ENCODE measurements at places on chromosomes 7 and 10.

DNA sequence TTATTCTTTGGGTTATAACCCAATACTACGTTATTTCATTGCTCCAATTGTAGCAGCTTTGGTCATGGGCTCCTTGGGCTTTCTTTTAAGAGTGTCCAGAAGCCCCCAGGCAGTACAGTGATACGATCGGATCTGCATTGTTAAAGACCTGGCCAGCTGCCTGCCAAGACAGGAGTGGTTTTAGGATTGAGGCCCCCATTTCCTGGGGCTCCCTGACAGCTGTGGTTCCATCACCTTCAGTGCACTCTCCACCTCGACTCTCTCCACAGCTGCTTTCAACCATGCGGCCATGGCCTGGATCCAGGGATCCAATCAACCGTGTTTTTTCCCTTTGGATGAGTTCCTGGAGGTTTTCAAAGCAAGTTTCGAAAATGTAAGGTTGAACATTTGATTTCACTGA is 123.4 kb upstream of the BTBD16 start:
- no peak for DNase-seq

DNA sequence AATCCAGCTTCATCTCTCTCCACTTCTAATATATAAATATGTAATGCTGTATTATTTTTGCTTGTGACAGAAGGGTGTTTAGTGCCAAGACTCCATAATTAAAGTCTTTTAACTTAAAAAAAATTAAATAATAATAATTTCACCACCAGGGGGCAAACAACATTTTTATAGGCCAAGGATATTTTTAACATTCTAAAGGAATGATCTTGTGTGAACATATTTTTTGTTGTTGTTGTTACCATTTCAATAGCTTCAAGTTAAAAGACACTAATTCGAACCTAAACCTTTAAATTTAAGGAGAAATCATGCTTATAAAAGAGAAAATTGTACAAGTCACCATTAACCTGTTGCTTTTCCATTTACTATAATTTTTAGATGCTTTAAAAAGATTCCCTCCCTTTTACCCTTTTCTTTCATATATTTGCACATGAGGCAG is 7.5 kb upstream of the DNAJC1 start:
- no peak for DNase-seq

- no peak for DNase-seq
These were observed 1135.2 kb downstream of the CNTNAP2 start for GRCh38 chr7:147251751-147252325.

- no peak for DNase-seq
These were observed 715.0 kb upstream of the NRP1 start for GRCh38 chr10:34049469-34049868.

GRCh38 chr7:32048970-32049491 is 21.2 kb downstream of the PDE1C start:
- DNase-seq: no peak

GRCh38 chr10:116989439-116989838 is 15.5 kb downstream of the SHTN1 start:
- DNase-seq: no peak

GRCh38 chr10:89337484-89337883 is 9.7 kb downstream of the IFIT3 start:
- no peak for DNase-seq

- no peak for DNase-seq
These were observed 42.4 kb downstream of the TPST1 start for GRCh38 chr7:66247380-66248078.

DNA sequence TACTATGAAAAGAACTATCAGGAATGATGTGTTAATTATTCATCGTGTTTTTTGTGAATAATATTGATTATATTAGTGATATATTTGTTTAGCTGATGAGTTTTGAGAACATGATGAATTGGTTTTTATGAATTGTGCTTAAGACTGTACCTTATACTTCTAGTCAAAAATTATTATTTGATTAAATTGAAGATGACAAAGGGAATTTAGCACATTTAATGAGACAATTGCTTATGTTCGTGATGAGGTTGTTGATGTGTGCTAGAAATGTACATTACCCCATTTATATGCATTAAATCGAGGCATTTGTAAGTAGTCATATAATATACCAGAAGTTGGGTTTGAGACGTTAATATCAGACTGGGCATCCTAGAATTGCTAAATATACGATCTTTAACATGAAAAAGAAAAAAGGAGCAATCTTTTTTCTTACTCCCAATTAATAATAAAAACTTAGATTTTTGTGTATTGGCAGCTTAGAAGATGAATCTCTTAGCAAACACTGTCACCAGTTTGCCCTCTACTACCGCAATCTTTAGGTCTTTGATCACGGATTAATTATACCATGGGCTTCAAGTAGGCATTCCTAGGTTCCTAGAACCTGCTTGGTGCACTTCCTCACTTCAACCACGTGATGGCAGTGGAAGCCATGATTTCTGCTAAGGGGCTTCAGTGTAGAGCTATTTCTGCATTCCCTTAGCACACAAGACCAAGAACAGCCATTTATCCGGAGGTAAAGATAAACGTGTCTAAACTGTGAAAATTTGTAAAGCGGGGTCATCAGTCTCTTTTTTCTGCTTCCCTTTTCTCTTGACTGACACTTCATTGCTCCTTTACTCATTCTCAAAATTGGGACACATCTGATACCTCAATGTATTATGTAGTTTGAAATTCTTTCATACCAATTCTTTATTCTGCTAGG is 1.6 kb downstream of the KLHDC10 start:
- DNase-seq: peak; percentile 44

- no peak for DNase-seq
These were observed 65.3 kb downstream of the HOXA1 start for GRCh38 chr7:27030393-27031050.

GRCh38 chr7:4861227-4861626 is 603 bp downstream of the PAPOLB start:
- DNase-seq: no peak

DNA sequence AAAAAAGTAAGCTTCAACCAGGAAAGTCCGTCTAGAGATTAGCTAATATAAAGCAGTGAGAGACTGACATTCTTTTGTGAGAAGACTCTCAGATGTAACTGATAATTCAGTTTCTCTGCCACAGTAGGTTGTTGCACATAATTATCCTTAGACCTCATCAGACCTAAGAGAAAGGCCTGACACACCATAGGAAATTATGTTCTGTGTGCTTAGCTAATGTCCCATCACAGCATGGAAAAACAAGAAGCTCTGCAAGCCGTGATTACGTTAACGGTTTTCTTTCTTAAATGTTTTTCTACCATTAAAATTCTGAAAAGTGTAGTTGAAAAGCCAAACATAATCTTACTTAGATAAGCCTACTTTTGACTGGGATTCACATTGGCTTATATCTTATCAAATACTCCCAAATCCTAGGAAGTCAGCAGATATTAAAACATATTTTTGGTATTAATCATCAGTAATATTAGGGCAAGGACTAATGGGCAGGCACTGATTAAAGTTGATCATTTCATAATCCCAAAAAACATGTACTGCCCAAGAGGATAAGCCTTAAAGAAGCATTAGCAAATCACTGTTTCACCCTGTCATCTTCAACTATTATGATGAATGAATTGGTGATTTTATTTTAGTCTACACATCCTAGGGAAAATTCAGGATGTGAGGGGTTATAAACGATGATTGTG is 5.2 kb downstream of the CSTF2T start:
- DNase-seq: no peak

- DNase-seq: no peak
These were observed 135.7 kb downstream of the INHBA start for GRCh38 chr7:41567031-41567730.

GRCh38 chr7:8114175-8114574 is 145.6 kb downstream of the GLCCI1 start:
- no peak for DNase-seq

DNA sequence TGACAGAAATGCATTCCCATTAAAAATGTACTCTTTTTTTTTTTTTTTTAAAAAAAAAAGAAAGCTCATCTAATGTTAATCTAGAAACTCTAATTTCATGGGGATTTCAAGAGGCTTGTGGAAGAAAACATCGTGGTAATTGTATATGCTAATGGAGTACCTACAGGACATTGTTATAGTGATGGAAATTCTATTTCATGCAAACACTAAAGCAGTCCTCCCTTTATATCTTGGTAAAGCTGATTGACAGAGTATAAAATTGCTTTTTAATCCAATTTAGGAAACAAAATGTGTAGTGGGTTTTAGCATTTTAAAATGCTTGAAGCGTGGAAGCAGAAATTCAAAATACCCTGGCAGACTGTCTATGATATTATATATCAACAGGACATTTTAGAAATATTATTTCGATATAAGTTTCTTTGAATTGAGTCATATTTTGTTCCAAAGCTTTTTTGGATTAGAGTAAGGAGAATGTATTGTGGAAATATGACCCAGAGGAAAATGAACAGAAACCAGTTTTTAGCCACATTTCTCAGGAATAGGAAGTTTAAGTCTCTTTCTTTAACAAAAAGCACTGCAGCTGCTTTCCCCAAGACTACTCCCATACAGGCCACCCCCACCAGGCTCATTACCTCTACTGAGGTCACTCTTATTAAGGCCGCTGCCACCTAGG is 121.9 kb downstream of the WNT2 start:
- no peak for DNase-seq

DNA sequence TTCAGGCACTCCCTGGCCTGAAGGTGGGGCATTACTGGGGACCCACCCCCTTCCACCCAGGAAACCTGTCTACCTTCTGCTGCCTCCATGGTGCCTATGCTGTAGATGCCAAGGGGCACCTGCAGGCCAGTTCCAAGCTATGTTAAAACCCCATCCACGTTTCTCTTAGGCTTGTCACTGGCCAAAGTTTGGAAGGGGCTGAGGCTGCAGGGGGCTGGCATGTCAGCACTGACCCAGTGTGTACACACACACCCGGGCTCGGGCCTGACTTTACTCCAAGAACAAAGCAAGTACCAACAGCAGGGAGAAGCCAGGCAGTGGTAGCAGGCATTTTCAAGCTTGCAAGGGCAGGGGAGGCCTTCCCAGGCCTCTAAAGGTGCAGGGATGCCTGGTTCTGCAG is 53.8 kb upstream of the PCDH15 start:
- DNase-seq: no peak

- DNase-seq: no peak
These were observed 10.0 kb upstream of the FAM53B start for GRCh38 chr10:124754227-124754626.

DNA sequence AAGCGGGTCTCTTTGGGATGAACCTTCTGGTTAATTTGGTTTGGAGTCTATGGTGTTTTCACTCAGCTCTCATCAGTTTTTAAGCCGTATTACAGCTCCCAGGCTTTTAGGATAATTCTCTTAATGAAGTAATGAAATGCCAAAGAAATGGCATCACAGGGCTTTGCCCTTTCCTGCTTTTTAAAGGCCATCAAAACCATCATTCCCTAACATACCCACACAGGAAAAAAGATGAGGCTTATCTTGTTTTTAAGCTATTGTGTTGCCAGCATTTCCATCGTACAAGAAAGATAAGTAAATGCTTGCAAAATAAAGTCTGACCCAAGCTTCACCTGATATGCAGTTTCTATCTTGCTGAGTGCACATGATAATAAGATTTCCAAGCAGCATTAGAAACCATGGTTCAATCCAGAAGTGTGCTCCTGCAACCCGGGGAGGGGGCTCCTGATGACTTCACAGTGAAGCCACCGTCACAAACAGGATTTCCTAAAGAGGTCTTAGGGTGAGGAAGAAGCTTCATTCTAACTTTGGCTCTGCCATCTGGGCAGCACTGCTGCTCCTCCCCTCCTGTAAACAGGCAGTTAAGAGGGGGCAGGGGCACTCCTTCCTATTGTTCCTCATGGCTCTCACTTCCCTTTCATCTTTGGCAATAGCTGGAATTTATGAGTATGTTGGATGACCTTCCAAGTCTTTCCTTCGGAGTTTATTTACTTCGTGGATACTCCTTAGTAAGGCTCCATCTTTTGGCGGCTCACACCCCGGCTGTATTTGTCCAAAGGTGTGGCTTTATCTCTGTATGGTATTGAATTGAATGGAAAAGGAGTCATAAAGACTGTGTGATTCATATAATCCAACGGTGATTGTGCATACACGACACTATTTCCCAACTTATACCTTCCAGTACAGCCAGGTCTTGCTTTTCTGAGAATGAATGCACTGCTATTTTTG is 55.2 kb upstream of the FAM133B start:
- DNase-seq: no peak

- DNase-seq: no peak
These were observed 47.3 kb upstream of the CAPZA2 start for GRCh38 chr7:116815041-116815440.

DNA sequence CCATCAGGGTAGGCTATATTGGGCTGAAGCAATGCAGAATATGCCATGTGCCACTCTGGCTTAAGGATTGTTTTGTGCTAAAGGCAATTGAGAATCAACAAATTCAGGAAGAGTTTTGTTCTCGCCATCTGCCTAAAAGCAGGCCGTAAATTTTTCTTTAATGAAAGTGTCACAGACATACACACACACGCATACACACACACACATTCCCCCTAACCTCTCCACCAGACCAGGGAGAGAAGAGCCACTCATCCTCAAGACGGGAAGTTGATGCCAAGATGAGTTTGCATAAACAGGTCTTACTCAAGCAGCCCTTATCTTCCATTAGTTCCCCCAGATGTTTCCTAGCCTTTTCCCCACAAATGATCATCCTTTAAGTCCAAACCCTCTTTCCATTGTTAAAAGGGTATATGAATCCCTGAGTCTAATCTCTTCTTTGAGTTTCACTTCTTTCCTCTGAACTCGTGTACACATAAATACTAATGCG is 59.6 kb upstream of the TRIM24 start:
- no peak for DNase-seq

- DNase-seq: no peak
These were observed 36.7 kb downstream of the GNG11 start for GRCh38 chr7:93958216-93958615.

GRCh38 chr10:80025281-80025680 is 53.2 kb upstream of the TMEM254 start:
- DNase-seq: no peak

DNA sequence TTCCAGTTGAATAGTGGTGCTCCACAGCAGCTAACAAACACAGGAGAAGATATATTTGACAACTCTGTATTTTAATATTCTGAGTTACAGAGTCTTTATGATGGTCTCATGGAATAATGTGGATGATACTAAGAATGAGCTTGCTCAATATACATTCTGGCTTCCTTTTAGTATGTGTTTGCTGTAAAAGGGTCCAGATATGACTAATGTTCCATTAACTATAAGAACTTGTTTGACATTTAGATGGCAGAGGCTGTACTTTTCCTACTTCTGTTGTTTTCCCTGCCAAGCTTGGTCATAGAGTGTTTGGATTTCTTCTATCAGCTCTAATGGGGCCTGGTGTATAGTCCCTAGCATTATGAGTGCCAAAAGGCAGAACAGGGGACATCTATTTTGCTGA is 61.5 kb upstream of the GPR22 start:
- no peak for DNase-seq

DNA sequence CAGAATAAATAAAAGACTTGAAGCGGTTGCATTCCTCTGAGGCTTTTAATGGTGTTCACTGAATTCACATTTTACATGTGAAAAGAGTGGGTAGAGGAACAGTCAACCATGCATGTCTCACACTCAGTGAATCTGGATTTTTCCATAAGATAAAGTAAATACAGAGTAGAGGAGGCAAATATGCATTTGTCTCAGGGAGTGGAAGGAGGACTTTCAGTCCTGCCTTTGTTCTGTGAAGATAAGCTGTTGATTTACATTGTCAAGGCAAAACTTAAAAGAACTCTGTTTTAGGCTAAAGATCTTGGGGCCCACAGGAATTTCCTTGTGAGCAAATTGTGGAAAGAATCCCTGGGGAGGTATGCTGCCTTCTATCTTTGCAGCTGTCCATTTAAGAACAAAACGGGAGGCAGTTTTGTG is 825.3 kb upstream of the MBL2 start:
- DNase-seq: no peak

Measured in T follicular helper cell (primary cell).